Left cardiac atrium (tissue), 4 donors: ENCODE measurements at places on chromosomes 3 and 15.

- no peak for DNase-seq
Observed at GRCh38 chr3:38739931-38740330, 76.1 kb downstream of the SCN10A start.

DNA sequence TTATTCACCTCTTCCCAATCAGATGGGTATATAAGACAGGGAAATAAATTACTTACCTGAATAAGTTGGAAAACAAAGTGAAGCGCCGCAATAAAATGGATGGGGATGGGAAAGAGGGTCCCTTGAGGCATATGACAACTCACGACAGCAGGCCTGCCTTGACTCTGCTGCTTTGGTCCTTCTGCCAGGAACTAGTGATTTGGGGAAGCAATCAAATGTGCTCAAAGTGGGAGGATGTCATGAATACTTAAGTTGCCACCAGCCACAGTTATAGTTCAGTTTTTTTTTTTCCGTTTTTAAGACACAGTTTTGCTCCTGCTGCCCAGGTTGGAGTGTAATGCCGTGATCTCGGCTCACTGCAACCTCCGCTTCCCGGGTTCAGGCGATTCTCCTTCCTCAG lies 4.6 kb downstream of the PARL start:
- no peak for DNase-seq

DNA sequence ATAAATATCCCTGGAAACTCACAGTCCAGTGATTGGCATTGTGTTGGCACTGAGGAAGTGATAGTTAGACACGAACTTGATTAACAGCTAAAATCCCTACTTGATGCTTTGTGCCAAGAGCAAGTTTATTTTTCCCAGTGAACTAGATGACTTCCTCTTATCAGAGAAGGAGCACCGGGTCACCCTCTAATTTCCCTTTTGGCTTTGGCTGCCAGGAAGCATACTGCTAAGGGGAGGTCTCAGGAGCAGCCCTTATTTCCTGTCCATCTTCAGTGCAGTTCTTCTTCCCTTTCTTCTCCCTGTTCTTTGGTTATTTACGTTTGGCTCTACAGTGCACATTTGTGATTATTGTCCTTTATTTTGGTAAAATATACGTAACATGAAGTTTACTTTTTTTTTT lies 13.0 kb downstream of the FBLN2 start:
- peak; percentile 18 for DNase-seq

GRCh38 chr3:166713787-166714186 lies 666.3 kb downstream of the ZBBX start:
- DNase-seq, result no peak

DNA sequence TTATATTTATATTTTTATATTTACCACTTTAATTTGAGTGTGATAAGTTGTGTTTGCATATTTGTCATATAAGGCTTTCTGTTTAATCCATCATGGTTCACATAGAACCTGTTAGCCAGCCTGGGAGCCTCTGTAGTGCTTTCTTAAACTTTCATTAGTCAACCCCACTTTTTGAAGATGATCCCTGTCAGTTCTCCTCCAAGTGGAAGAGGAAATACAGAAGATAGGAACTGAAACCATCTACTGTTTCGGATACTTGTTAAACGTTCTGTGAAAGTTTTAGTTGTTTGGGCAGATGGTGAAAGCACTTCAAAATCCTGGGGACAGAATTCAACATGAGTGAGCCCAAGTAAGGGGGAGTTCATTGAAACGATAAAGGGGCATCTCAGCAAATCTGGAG lies 4.6 kb upstream of the SAMMSON start:
- no peak for DNase-seq

DNA sequence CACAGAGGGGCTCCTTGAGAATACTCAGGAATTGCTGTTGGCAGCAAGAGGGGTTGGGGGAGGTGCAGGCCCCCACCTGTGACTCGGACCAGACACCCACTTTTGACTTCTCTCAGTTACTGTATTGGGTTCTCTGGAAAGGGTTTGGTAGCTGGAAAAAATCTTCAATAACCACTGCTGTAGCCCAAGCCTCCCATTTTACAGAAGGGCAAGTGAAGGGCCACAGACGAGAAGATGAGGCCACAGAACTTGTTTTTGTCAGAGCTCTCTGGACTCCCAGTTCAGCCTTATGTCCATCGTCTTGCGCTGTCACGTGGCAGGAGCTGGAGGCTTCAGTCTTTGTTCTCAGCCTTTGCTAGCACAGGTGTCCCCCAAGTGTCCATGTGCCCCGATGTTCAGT lies 12.7 kb upstream of the TATDN2 start:
- DNase-seq, result no peak

GRCh38 chr3:45567730-45568172 lies 26.8 kb upstream of the LIMD1 start:
- DNase-seq, result no peak

GRCh38 chr15:51318382-51319150 lies 19.8 kb downstream of the CYP19A1 start:
- no peak for DNase-seq
